ENCODE measurements at places on chromosomes 2 and 18.

- DNase-seq: peak; percentile 49
These were observed 211.9 kb downstream of the RBM43 start for GRCh38 chr2:151049746-151050145.

DNA sequence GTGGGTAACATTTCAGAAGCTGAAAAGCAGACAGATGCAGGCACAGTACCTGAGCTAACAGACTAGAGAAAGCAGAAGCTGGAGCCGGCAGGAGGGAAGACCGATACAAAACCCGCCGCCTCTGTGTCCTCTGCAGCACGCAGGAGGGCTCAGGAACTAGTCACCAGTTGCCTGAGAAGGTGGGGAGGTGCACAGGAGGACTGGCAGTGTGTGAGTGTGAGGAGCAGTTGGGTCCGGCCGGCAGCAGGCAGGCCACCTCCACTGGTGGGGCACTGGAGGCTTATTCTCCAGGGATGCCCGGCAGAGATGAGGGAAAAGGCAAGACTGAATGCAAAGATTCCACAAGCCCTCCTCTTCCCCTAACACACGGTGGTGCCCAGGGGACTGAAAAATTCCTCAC lies 18.2 kb downstream of the ERCC3 start:
- DNase-seq: no peak

- DNase-seq: no peak
These were observed 738.1 kb upstream of the NXPH2 start for GRCh38 chr2:139518321-139518720.

DNA sequence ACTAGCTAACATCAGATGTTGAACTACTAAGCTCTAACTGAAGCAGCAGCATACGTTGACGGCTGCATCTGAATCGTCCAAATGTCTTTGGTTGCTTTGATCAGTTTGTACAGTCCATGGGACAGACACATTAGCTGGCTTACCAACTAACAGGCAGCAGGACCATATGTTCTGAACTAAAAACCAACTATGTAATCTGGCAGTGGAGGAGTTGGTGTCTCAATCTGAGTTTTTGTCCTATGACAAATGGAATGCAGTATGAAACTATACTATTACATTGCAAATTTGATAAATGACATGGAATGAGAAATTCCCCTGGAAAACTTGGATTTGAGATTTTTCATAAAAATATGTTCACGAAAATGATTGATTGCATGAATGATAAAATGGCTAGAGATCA lies 79.5 kb downstream of the EPHA4 start:
- no peak for DNase-seq

- no peak for DNase-seq
These were observed 135.8 kb upstream of the SH3BP4 start for GRCh38 chr2:234816056-234816455.

GRCh38 chr18:67265464-67266245 lies 250.9 kb downstream of the DSEL start:
- DNase-seq: peak; percentile 67
